OCI-M1 (cell line): ENCODE measurements at places on chromosomes 2 and 18.

- DNase-seq = no peak
These were observed 7.5 kb downstream of the MBOAT2 start for GRCh38 chr2:8996006-8996405.

- DNase-seq = no peak
These were observed 656 bp downstream of the TBC1D8 start for GRCh38 chr2:101150306-101151145.

DNA sequence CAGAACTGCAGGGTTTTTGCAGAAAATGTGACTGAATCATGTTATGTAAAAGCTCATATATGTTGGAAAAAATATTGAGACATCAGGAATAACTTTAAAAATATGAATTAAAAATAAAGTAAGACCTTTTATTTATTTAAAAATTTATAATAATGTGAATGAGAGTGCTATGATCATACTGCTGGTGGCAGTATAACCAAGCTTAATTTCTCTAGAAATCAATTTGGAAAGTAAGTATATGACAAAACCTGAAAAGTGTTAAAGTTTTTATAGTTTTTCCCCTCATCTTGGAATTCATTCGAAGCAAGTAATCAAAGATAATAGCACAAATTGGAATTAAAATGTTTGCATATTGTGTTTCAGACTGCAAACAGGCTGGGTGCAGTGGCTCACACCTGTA, 7.5 kb downstream of the SLC39A10 start:
- peak; percentile 35 for DNase-seq

GRCh38 chr18:50113726-50114125, 81.2 kb downstream of the MYO5B start:
- DNase-seq = no peak

DNA sequence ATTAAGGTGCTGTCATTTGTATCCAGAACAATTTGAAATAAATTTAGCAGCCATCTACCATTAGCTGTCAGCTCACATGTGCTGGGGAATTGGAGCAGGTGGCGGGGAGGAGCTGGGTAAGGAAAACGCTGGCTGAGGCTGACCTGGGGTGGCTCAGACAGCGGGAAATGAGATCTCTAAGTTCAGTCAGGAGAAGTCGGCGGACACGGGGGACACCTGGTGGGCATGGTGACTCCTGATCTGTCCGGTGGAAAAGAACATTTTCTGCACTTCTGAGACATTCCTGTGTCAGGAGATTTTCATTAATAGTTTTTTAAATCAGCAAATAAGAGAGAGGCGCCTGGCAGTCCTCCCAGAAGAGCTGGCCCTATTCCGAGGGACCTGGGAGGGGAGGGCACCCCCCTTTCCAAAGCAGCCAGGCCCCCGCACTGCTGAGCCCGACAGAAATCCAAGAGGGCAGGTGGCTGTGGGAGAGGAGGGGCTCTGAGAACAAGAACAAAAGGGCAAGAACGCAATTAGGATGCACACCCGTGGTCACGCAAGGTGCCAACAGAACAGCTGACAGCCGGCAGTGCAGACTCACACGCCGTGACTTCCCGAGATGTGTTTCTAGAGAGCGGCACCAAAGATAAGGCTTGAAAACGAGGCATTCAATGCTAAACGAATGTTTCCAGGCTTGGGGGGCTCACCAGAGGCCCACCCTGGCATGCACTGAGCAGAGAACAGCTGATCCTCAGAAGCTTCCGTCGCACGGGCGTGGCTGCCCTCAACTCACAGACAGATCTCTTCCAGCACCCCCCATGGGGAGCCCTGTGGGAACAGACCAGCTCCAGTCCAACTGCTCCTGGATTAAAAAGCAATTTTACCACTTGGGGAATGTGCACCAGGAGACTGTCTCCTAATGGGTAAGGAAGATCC, 26.4 kb downstream of the SLC66A2 start:
- DNase-seq = no peak

GRCh38 chr2:208654056-208654455, 247.5 kb downstream of the PTH2R start:
- DNase-seq = no peak

GRCh38 chr2:203484266-203485112, 50.6 kb downstream of the RAPH1 start:
- peak; percentile 66 for DNase-seq

DNA sequence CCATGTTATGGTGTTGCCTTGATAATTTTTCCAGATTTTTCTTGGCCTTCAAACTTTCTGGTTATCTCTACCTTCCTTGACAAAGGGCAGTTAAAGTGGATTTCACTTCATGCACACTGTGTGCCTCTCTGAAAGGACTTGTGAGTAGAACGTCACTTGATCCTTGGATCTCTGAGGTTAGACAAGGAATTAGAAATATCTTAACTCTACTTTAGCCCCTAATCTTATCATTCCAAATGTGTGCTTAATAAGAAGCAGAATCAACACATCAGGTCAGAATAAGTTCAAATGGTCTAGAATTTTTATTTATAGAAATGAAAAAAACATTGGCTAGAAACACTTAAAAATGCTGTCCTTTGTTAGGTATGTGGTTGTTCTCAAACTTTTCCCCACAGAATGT, 205.7 kb downstream of the TPGS2 start:
- DNase-seq = no peak

DNA sequence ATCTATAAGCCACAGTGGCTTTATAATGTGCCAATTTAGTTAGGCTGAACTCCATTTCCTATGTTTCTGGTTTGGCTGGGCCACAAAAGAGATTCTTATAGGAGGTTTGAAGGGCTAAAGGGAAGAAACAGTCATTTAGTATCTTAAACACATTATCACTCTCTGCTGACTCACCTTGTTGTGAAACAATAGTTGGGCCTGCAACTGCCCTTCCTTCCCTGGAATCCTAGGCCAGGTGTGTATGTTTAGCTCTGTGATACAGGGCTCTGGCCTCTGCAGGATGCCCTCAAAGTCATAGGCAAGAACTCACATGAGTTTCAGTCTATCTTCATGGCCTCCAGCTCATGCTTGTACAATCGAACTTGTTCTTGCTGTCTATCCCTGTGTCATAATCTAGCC, 400.0 kb upstream of the CELF4 start:
- no peak for DNase-seq

GRCh38 chr2:168246072-168246482, 1.3 kb downstream of the STK39 start:
- peak; percentile 39 for DNase-seq

GRCh38 chr18:79600596-79600995, 79.0 kb upstream of the CTDP1 start:
- DNase-seq = no peak

- no peak for DNase-seq
These were observed 38.1 kb downstream of the PIK3C3 start for GRCh38 chr18:41993151-41993550.

DNA sequence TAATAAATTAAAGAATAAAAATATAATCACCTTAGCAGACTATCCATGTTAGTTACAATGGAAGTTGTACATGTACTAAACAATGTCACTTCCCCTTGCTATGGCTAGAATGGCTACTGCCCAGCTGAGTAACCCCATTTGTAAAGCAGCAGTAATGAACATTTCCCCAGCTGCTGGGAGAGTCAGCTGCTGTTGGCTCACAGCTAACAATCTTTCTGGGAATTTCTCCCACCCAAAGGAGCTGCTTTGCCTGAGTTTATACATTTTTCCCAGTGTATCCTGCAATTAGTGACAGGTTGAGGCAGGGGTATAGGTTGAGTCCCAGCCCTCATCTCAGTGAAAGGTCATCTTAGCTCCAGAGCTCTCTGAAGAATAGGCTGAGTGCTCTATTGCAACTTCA, 665.6 kb upstream of the KLHL29 start:
- no peak for DNase-seq

DNA sequence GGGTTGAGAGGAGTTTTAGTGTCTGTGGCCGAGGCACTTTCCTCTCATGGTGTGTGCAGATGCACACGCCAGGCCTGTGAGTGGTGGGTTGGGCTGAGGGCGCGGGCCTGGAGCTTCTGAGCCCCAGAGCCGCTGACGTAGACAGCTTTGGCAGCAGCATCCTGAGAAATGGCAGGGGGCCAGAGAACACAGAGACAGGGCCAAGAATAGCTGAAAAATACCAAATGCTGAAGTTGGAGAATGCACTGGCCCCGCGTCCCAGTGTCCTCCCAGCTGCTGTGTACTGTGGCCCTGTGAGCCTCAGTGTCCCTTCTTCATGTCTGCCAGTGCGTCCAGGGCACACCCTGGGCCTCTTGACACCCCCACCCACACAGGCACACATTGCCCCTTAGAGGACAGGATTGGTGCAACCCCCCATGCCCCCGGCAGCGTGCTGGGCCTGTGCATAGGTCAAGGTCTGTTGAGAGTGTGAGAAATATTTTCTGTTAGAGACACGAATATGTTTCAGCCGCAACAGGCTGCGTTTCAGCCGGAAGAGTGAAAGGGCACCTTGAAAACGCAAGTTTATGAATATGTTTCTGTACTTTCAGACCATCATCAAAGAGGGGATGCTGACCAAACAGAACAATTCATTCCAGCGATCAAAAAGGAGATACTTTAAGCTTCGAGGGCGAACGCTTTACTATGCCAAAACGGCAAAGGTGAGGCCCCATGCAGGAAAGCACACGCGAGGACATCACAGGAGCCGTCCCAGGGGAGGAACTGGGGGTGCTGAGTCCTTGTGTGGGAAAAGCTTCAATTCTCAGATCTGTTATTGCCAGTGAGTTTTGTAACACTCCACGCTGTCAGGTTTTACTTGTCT, 33.6 kb downstream of the DGKD start:
- no peak for DNase-seq

DNA sequence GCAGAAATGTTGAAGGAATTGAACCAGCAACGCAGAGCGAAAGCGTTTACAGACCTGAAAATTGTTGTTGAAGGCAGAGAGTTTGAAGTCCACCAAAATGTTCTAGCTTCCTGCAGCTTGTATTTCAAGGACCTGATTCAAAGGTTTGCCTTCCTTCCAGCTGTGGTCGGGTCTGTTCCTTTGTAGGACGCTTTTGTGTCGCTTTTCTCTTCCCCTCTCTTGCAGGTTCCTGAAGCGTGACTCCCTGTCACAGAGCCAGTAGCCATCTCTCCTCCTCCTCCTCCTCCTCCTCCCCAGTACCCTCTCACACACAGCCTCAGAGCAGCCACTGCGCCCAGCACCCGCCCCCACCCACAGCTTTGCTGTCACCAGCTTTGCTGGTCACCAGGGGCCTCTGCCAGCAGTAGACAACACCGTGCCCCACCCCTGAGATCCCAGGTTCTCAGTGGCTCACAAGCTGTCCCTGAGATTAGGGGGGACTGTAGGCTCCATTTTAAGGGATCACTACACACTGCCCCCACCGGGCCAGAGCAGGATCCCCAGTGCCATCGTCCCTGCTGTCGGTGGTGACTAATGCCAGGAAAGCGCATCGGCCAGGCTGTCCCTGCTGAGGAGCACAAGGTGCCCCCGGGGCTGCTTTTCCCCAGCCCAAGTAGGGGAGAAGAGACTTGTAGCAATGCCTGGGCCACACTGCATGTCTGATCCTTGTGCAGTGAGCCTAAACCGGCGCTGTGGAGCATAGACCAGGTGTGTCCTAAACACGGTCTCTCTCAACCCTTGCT, 242.3 kb downstream of the ATAD2B start:
- DNase-seq = no peak

DNA sequence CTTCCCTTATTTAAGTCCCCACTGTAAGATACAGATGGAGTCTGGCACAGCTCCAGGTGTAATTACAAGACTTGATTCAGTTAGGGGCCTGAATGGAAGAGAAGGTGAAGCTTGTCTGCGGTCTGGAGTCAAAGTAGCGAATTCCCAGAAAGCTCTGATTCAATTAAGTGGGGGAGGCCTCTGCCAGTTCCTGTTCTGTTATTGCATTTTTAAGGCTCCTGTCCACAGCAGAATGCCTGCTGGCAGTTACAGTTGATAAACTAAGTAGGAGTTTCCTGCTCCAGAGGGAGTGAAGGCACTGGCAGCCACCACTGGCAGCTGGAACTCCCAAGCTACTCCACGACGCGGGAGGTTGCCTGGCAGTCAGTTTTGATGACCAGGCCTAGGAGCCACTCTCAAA, 181.1 kb downstream of the SOCS6 start:
- DNase-seq = peak; percentile 16

DNA sequence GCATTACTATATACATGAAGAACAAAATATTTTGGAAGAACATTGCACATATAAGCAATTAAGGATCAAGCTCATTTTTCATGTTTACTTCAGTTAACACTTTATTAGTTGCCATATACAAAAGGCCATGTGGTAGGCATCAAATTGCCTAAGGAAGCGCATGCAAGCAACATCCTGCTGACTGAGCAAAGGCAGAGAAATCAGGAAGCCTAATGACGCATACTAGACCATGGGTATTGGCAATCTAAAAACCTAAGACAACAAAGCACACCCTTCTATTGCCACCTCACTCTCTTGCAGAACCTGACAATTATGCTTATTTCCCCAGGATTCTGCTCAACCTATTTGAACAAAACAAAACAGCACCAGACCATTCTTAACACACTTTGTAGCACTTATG, 171.9 kb downstream of the STK39 start:
- no peak for DNase-seq

DNA sequence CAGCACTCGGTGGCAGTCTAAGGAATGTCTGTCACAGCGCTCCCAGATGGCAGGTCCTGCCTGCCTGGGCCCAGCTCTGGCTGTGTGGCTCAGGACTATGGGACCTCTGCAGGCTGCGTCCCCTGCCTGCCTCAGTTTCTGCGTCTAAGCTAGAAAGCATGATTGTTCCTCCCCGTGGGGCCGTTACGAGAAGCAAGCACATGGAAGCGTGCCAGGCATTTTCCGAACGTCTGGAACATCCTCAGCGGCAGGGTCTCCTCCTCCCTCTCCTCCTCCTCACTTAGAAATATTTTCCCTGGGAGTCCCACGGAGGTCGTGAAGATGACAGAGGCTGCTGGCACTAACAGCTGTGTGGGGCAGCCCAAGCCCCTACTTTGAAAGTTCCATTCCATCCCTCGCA, 43.3 kb downstream of the LRRFIP1 start:
- DNase-seq = no peak

DNA sequence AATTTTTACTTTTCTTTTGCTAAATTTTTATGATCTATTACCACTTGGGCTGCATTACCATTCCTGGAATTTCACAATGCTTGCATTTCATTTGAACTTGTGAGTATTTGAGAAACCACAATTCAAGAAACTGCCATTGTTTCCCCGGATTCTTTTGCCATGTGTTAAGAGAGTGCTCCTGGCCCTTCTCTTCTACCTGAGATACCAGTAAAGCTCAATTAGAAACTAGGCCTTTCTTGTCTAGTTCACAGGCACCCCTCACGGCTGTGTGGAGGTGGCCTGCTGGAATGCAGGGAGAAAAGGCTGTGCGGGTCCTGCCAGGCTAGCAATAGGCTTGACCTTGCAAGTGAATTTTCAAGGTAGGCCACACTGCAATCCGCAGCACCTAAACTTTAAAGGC, 40.8 kb downstream of the ZEB2 start:
- DNase-seq = no peak

GRCh38 chr18:70705831-70706416, 417.1 kb downstream of the SOCS6 start:
- DNase-seq = no peak

DNA sequence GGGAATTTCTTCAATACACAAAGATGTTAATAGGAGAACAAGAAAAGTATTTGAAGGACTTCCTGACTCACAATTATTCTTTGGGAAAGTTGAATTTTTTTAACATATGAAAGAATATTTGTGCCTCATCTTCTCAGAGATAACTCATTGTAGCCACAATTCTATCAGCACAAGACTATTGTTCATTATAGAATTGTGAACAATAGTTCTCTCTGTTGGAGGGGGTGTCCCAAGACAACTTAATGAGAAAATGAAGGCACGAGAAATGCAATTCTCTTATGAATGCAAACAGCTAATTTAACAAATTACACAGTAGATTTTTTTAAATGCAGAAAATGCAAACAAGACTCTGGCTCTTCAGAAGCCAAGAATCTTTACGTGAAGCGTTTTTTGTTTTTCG, 157.0 kb downstream of the BARD1 start:
- no peak for DNase-seq

- DNase-seq = no peak
These were observed 185.2 kb downstream of the ALPK2 start for GRCh38 chr18:58443671-58444070.
